ENCODE measurements at places on chromosomes 2 and 18.
A peak's percentile ranks its signal among the peaks of the same experiment; 100 is the strongest.

GRCh38 chr2:173086518-173087213 lies 11.0 kb downstream of the MAP3K20 start:
- peak; percentile 13 for DNase-seq

- DNase-seq = no peak
Measured at GRCh38 chr2:20471902-20472559, 25.2 kb downstream of the RHOB start.

GRCh38 chr2:101419096-101419663 lies 31.9 kb upstream of the CREG2 start:
- peak; percentile 84 for DNase-seq

- no peak for DNase-seq
Measured at GRCh38 chr2:18432999-18433398, 127.5 kb downstream of the RDH14 start.

GRCh38 chr2:217394510-217395351 lies 534.9 kb upstream of the TNP1 start:
- peak; percentile 37 for DNase-seq

DNA sequence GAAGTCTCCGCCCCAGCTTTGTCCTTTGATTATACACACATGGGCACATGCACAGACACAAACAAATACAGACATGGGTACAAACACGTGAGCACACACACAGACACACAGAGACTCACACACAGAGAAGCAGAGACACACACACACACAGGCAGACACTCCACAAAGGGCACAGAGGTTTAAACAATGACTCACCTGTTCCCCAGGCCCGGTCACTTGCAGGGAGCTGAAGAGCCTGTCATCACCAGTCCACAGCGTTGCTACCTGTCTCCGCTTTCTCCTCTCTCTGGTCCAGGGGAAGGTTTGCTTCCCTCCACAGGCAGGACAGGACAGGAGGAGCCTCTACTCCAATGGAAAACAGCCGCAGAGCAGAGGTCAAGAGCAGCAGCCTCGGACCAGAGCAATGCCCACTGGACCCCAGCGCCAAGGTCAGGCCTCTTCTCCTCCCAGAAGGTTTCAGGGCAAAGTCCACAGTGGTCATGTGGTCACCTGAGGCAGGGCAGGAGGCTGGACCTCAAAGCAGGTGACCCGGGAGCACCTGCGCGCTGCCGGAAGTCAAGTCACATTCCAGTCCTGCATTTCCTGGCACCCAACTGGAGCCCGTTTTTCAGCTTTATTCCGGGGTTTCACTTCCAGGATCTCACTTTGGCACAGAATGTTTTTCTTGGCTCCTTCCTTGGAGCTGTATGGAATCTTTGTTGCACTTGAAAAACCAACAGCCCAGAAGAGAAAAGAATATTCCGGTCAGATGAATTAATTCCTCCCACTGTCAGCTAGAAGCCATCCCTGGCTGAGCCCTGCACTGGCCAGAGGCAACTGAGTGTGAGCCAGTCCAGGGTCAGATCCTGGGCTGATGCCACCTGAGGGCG lies at the start of gene RAB17:
Gene RAB17 (minus strand): TSS at position 463 of the 869 bp plus-strand sequence. CDS start 4,580 bp downstream, outside the sequence.
- DNase-seq = no peak

GRCh38 chr2:197782126-197782525 lies 3.0 kb downstream of the BOLL start:
- DNase-seq = no peak

DNA sequence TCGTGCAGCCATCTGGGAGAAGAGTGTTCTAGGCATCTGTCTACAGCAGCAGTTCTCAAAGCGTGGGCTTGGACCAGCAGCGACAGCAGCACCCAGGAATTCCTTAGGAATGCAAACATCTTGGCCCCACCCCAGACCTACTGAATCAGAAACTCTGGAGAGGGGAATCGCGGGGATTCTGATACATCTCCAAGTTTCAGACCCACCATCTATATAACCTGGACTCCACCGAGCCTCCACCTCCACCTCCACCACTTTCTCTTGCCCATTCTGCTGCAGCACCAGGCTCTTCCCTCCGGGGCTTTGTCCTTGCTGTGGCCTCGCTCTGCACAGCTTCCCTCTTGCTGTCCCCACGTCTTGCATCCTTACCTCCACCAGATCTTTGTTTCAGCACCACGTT lies 256.4 kb downstream of the BCL2 start:
- DNase-seq = peak; percentile 66

DNA sequence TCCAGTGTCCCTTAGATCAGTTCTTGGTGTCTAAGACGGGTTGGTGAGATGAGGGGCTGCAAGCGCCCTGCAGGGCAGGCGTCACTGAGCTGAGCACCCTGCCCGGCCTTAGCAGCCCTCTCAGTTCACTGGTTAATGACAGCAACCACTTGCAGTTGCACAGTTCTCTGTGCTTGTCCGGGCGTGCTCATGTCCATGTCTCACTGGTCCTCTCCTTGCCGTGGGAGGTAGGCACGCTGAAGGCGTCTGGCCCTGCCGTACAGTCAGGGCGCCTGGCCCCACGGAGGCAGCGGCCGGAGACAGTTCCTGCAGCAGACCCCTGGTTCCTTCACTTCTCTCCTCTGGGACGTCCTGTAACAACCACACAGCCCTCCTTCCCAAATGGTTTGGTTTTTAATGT lies 75.3 kb downstream of the ARHGEF4 start:
- DNase-seq = no peak

GRCh38 chr2:204115137-204116056 lies 178.8 kb downstream of the ICOS start:
- DNase-seq = no peak

DNA sequence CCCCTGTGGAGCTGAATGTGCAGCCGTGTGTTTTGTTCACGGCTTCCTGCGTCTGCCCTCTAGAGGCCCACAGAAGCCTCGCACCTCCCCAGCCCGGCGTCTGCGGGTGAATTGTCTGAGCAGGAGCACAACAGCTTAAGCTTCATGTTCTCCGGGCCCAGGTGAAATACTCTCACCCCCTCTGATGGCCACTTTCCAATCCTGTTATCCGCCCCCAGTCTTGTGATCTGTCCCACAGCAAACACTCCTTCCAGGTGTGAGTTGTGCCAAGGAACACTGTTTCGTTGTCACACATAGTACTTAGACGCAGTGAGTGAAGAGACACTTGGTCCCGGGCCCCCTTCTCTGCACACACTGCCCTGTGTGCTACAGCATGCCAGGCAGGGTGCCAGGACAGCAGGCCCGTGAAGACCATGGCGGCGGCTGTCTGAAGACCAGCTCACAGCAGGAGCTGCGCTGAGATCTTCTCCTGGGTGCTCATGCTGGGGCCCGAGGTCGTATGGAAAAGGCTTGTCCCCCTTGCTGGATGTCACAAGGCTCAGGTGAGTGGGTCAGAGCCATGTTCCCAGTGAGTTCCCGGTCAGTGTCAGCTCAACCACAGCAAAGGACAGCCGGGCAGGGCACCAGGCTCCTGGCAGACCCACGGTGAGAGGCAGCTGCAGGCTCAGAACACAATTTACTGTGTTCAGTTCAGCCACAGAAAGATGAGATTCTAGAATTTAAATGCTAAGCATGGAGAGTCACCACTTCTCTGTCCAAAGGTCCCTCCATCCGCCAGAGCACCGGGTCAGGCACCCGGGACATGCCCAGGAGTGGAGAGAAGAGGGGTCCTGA lies 6.8 kb upstream of the PXDN start:
- peak; percentile 90 for DNase-seq

GRCh38 chr2:219435701-219436100 lies 1.1 kb downstream of the SPEG start:
- no peak for DNase-seq

GRCh38 chr2:99911736-99912135 lies 230.7 kb downstream of the AFF3 start:
- DNase-seq = no peak

GRCh38 chr2:40283111-40283909 lies 168.6 kb downstream of the SLC8A1 start:
- DNase-seq = no peak

DNA sequence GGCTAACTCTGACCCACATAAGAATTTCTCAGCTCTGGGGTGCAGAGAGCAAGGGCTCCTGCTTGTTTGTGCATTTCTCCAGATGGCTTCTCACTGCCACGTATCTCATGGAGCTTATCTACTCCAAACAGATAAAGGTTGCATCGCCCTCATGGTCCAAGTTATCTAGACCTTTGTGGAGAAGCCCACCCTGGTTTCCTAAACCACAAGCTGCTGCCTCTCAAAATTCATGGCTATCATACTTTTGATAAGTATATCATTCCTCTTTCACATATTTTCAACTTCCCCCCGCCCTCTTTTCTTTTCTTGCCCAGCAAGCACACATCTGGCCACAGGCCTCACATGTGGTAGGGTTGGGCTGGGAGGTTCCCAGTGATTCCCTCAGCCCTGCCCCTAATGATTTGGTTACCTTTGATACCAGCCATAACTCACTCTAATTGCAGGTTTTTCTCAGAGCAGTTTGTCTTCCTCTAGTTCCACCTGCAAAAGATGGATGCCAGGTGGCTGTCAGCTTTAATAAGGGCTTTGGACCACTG lies 146.0 kb downstream of the RHBDD1 start:
- DNase-seq = no peak

DNA sequence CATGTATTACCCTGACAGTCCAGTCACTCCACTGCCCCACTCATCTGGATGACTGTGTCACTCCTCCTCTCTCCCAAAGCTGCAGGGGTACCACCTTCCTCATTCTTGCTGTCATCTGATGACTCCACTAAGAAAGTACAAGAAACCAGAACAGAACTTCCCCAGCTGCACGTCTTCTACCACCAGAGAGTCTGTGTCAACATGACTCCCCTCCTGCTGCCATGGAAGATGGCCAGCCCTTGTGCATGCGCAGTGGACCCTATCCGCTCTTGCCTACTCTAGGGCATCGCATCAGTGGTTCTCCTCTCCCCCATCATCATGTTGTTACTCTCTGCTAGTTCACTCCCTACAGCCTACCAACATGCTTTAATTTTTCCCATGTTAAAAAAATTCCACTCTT lies 14.5 kb upstream of the ST8SIA3 start:
- DNase-seq = no peak

DNA sequence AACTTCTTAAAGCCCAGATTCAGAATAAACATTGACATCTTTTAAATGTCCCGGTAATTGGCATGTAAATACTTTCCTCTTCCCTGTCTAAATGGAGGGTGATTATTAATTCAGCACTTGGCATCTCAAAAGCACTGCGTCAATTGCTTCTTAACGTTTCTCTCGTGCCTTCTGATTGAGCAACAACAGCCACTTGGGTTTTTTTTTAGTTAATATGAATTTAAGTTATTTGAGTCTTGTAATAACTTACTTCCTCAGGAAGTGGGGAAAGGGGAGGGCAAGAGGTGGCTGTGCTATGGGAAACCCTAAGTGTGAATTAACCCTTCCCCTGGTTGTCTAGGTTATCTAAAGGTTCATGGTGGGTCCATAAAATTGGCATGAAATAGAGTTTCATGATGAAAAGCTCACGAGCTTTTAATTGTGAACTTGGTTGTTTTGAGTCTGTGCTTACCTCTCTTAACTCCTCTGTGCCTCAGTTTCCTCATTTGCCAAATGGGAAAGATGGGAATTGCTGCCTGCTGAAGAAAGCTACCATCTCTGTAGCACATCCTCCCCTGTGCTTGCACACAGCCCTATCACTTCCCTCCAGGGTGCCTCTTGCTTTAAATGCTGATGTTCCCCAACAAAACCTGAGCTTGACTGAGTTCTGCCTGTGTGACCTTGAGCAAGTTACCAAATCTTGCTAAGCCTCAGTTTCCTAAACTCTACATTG lies 126.3 kb upstream of the BCL2L11 start:
- no peak for DNase-seq

DNA sequence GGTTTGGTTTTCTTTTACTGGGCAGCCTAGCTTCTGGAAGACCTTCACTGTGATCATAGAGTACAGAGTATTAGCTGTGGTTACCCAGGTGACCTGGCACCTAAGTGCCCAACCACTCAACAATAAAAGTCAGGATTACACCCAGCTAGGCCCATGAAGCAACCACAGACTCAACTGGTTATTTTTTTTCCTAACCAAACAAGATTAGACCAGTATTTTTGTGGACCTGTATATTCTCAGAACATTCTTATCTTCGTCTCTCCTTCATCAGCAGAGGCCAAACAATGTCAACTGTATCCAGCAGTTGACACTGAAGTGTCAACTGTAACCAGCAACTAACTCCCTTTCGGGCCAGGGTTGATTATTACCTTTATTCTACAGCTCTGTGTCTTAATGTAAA lies 289.2 kb upstream of the SLC39A10 start:
- DNase-seq = no peak

- DNase-seq = no peak
Measured at GRCh38 chr2:126719833-126720351, 63.9 kb downstream of the GYPC start.

DNA sequence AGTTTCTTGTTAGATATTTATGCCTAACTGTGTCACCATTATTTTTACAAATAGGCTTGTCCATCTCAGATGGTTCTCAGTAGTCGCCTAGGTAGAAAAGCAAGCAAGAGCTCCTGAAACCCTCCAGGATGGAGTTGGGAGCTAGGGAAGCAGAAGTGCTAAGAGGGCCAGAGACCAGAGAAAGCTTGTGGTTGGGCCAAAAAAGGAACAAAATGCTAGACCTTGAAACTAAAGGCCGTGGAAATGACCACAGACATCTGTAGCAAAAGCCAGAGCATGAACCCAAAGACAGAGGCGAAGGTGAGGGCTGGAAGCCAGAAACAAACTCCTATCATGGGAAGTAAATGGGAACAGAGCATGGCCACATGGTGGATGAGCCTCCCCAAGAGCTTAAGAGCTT lies 29.9 kb upstream of the RMDN2 start:
- no peak for DNase-seq

DNA sequence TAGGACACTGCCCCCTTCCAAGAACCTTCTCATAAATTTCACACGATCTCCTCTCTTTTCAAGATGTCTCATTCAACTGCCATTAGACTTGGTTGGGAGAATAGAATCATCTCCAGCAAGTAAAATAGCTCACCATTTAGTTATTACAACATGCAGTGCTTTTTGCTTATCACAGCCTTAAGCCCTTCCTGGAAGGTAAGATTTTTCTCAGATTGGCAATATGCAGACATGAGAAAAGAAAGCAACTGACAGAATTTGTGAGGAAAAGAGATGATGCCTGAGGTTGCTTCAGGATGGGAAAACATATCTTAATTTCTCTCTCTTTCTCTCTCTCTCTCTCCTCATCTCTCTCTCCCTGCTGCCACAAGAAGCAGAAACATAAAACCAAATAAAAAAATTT lies 855.1 kb upstream of the ACVR2A start:
- no peak for DNase-seq

- peak; percentile 74 for DNase-seq
Measured at GRCh38 chr2:118309946-118310680, 221.8 kb downstream of the INSIG2 start.
